ENCODE measurements at places on chromosomes 2 and 18. TPM values are rescaled to one million over a fixed set of nuclear protein-coding genes. Genes with fewer than 3 reads are reported as not detected.

Gene MDH1
- 206 TPM for total RNA-seq

Gene NIF3L1
- 25.4 TPM for total RNA-seq

Gene METTL8
- total RNA-seq, result 26.3 TPM

Gene ITGA6
- 22.6 TPM for total RNA-seq

Gene ASTL
- total RNA-seq, result not detected

Gene OTOF
- 0.19 TPM for total RNA-seq

Gene OR6B2
- total RNA-seq, result not detected

Gene SERPINB11
- total RNA-seq, result not detected

Gene TBC1D8
- 5.8 TPM for total RNA-seq

Gene SMAD7
- total RNA-seq, result 40.1 TPM

Gene GULP1
- 38.9 TPM for total RNA-seq

Gene RAB27B
- 5.9 TPM for total RNA-seq

Gene CRYBA2
- total RNA-seq, result not detected

Gene SP140
- total RNA-seq, result not detected

Gene KIF1A
- not detected for total RNA-seq

Gene WNT10A
- total RNA-seq, result under 0.01 TPM

Gene DSG1
- not detected for total RNA-seq

Gene CHRND
- total RNA-seq, result not detected

Gene RIT2
- total RNA-seq, result not detected

Gene PROKR1
- not detected for total RNA-seq

Gene REL
- total RNA-seq, result 2.5 TPM

Gene NEUROD1
- not detected for total RNA-seq

Gene TMEFF2
- under 0.01 TPM for total RNA-seq

Gene FARP2
- total RNA-seq, result 33.8 TPM

Gene SP5
- not detected for total RNA-seq

Gene IL37
- total RNA-seq, result not detected

Gene LRRTM1
- total RNA-seq, result not detected

Gene CD28
- total RNA-seq, result not detected

Gene MC4R
- under 0.01 TPM for total RNA-seq

Gene SAG
- total RNA-seq, result not detected

Gene KCTD1
- total RNA-seq, result 9.0 TPM

Gene GREB1
- total RNA-seq, result 0.96 TPM

Gene IL36G
- not detected for total RNA-seq

Gene SKOR2
- not detected for total RNA-seq

Gene CCDC74B
- 2.3 TPM for total RNA-seq

Gene FAM237A
- total RNA-seq, result not detected

Gene POTEC
- total RNA-seq, result under 0.01 TPM
